ENCODE measurements at places on chromosomes 4 and X.

GRCh38 chr4:74014332-74014731 is 15.9 kb upstream of the CXCL5 start:
- no peak for DNase-seq

DNA sequence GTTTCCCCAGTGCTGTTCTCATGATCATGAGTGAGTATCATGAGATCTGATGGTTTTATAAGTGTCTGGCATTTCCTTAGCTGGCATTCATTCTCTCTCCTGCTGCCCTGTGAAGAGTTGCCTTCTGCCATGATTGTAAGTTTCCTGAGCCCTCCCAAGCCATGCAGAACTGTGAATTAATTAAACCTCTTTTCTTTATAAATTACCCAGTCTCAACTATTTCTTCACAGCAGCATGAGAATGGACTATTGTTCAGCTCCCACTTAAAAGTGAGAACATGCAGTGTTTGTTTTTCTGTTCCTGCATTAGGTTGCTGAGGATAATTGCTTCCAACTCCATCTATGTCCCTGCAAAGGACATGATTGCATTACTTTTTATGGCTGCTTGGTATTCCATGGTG is 311.7 kb upstream of the CTSO start:
- no peak for DNase-seq

DNA sequence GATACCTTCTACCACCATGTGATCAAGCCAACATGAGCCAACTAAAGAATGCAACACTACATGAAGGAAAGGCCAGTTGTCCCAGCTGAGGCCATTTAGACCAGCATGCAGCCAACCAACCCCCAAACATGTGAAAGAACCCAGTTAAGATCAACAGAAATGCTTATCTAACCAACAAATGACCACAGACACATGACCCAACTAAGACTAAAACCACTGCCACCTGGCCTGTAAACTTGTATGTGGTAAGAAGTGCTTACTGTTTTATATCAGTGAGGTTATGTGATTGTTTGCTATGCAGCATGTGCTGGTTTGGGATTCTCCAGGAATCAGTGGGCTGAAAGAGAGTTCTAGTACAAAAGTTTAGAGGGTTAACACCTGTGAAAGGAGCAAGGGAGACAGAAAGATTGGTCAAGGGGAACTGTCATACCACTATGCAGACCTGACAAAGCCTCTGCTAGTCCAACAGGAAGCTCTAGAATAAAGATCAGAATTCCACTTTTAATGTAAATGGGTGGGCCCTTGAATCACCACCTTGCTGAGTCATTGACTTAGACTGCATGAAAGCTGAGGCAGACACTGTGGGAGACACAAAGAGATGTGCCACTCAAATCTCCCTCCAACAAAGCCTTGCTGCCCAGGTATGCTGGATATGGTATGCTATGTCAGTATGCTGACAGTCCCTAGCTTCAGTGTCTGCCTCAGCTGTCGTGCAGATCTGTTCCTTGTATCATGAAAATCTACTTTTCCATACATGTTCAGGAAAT is 6.1 kb upstream of the SH3D19 start:
- DNase-seq: no peak

GRCh38 chr4:39922399-39922798 is 55.3 kb downstream of the PDS5A start:
- DNase-seq: no peak

GRCh38 chr4:113826421-113826820 is 64.9 kb upstream of the CAMK2D start:
- DNase-seq: no peak

GRCh38 chr4:3514806-3515501 is 17.3 kb downstream of the LRPAP1 start:
- no peak for DNase-seq

Data from vagina (tissue), 2 donors.